ENCODE measurements at places on chromosomes 12 and 14.
A peak's percentile ranks its signal among the peaks of the same experiment; 100 is the strongest.

DNA sequence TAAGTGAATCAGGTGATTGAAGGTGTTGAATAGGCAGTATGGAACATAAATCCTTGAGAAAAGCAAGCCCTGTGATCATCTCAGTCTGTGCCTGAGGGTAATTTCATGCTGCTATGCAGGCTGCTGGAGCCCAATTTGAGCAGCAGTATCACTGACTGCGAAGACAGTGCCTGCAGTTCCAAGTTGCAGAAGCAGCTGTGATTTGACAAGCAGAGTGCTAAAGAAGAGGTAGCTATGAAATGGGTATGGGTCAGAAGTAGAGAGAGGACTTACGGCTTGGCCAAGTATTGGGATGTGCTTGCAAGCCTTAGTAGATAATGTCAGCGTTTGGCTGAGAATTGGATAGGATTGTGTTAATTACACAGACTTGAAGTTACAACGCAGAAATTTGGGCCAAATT, 22.5 kb downstream of the PIK3C2G start:
- no peak for DNase-seq

- DNase-seq = peak; percentile 95
Observed at GRCh38 chr12:55720071-55720564, at the start of gene RDH5. TSS of gene RDH5 (plus strand) at chr12:55720393. CDS start at chr12:55721185, 792 bp downstream.

DNA sequence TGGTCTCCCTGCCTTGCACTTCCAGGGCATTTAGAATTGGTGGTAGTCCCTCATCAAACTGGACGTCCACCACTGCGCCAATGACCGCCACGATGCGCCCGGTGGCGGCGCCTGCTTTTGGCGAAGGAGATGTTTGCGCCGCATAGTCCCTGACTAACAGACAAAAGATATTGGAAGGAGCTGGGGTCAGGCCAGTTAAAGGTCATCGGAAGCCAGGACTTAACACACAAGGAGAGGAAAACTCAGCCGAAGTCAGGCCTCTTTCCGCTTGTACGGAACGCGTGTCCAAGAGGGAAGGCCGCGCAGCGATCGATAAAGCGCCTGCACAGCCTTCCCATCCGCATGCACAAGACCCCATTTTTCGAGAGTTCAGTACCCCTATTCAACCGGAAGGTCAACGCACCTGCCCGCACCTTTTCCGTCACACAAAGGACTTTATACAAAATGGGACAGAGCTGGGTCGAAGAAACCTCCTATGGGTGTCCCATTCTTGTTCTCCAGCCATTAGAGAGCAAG, 525 bp downstream of the ATP5F1B start:
- peak; percentile 23 for DNase-seq

- no peak for DNase-seq
Observed at GRCh38 chr12:42196723-42197603, 41.1 kb downstream of the YAF2 start.

GRCh38 chr12:113069751-113070116, 13.2 kb downstream of the DTX1 start:
- no peak for DNase-seq

GRCh38 chr14:91315844-91316267, 71.4 kb upstream of the GPR68 start:
- DNase-seq = no peak

GRCh38 chr14:43308421-43309110, 1198.5 kb downstream of the FSCB start:
- no peak for DNase-seq

GRCh38 chr12:47910486-47910885, 5.7 kb upstream of the VDR start:
- DNase-seq = no peak

- peak; percentile 90 for DNase-seq
Observed at GRCh38 chr12:69405566-69405865, 46.0 kb downstream of the YEATS4 start.

GRCh38 chr12:79737875-79738718, 47.3 kb upstream of the PAWR start:
- peak; percentile 61 for DNase-seq

DNA sequence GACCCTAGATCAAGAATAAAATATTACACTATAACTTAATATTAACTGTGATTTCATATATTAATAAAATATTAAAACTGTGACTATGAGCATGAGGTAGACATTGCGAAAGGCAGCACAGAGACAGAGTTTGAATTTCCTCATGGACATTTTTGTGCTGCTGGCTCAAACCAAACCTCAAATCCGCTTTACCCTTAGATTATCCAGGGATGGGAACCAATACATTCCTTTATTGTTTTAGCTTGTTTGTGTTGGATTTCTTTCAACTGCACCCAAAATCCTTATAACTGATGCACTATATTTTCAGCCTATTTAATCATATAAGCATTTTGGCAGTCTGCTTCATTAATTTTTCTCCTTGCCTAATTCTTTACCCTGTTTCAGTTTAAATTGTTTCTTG, 436.7 kb downstream of the ATP23 start:
- DNase-seq = no peak

DNA sequence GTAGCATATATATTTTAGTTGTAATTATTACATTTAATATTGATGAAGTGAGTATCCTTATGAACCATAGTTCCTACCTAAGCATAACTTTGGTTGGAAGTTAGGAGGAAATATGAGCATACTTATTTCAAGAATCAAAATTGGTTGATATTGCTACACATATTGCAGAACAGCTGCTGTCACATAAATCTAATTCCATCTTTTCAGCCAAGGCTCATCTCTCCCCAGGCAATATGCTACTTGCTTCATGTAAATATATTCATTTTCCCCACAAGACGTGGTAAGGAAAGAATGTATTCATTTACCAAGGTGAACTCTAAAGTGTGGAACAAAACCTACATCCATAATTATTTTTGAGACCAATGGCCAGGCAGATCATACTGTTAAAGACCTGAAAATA, 62.5 kb upstream of the HIF1A start:
- no peak for DNase-seq
